ENCODE measurements at places on chromosomes 11 and 22.

GRCh38 chr22:45358127-45358526, 48.4 kb downstream of the FAM118A start:
- no peak for DNase-seq

- no peak for DNase-seq
These were observed 3.8 kb upstream of the CREB3L1 start for GRCh38 chr11:46273511-46274205.

- DNase-seq = no peak
These were observed 18.1 kb upstream of the CRTAM start for GRCh38 chr11:122820158-122820557.

GRCh38 chr11:832529-833113, at the start of gene CD151:
CD151 (plus strand) TSS chr11:832952; CDS start chr11:836070, 3,118 bp downstream.
- DNase-seq = no peak

GRCh38 chr11:70005107-70005818, 72.9 kb upstream of the ANO1 start:
- no peak for DNase-seq

DNA sequence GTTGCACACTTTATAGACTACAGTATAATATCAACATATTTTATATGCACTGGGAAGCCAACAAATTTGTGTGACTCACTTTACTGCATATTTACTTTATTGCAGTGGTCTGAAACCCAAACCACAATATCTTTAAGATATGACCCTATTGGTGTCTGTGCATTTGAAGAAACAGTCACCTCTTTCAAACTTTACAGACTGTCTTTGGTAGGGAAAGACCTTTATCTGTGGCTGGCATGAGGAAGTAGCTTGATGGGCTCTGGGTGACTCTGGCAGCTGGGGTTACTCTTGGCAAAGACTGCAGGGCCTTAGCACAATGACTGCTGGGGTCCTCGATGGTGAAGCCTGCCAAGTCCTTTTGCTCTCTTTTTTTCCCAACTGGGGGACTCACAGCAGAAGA, 21.3 kb upstream of the ABTB2 start:
- DNase-seq = no peak

GRCh38 chr22:26416670-26417276, 12.3 kb upstream of the ASPHD2 start:
- DNase-seq = no peak

- DNase-seq = no peak
These were observed 38.3 kb upstream of the NNMT start for GRCh38 chr11:114257621-114258558.

GRCh38 chr11:44068180-44068579, 2.1 kb downstream of the ACCS start:
- DNase-seq = no peak

GRCh38 chr22:38963872-38964271, 6.5 kb downstream of the APOBEC3A start:
- no peak for DNase-seq

All from stimulated activated CD8-positive, alpha-beta memory T cell treated with anti-CD3 and anti-CD28 coated beads, Interleukin-7, amount 100 ng/mL, for 4 hours (primary cell).